ENCODE measurements at places on chromosomes 6 and 20.

DNA sequence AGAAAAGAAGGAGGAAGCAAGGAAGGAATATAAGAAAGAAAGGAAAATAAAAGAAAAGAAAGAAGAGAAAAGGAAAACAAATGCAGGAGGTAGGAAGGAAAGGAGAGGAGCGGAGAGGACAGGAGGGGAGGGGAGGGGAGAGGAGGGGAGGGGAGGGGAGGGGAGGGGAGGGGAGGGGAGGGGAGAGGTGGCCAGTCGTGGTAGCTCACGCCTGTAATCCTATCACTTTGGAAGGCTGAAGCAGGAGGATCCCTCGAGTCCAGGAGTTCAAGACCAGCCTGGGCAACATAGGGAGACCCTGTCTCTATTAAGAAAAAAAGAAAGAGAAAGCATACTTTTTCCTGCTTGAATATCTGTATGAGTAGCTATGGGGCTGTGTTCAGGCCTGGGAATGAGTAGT, 46.4 kb upstream of the GCM1 start:
- no peak for DNase-seq

GRCh38 chr6:46598215-46598614, 54.4 kb downstream of the CYP39A1 start:
- no peak for DNase-seq

- DNase-seq, result no peak
Observed at GRCh38 chr20:58084566-58084965, 143.9 kb downstream of the ANKRD60 start.

DNA sequence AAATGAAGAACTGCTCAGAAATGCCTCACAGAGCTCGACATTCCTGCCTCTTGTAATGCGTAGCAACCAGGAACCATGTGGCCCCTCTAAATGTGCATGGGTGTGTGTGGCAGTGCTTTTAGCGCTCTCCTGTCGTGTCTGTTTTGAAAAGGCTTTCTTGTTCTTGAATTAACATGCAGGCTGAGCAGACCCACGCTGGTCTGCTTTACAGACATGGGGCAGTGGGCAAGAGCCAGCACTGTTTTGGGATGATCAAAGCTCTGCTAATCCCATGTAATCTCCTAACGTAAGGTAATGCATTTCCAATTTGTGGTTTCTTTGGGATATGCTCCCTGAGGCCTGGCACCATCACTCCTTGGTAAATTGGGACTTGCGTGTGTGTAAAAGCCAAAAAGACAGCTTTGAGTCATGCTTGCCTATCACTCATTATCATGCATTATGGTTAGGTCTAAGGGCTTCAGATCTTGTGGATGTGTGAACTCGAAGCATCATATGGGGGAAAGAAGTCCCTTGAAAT, 11.8 kb downstream of the RIPOR2 start:
- no peak for DNase-seq

- no peak for DNase-seq
Observed at GRCh38 chr6:5099537-5099936, 14.4 kb downstream of the PPP1R3G start.

- no peak for DNase-seq
Observed at GRCh38 chr6:167093922-167094432, 28.9 kb upstream of the CCR6 start.

GRCh38 chr6:149895048-149895590, 2.8 kb downstream of the RAET1E start:
- DNase-seq, result peak; percentile 61

DNA sequence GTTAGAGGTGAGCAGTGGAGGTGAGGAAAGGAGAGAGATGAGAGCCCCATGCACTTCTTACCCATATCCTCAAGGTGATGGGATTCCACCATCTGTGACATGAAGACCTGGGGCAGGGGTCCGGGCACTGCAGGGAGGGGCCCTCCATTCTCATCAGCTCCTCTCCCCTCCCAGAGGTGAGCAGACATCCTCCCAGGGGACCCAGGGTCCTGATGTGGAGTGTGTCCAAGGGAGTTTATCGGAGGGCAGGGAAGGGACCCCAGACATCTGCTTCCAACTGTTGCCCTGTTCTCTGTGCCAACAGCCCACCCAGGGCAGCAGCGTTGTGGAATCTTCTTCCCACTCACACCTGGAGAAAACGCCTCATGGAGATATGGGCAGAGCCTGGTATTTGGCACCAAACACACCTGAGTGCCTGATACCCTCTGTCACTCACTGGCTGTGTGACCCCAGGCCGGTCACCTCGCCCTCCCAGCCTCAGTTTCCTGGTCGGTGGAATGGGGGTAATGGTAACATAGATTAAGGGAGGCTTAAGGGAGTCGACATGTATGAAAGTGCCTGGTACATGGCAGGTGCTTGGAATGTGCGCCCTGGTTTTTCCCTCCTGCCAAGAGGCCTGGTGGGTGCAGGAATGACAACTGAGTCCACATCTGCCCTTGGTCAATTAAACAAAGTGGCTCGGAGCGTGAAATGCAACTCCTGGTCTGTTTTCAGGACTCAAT, 227.9 kb downstream of the PREX1 start:
- no peak for DNase-seq

DNA sequence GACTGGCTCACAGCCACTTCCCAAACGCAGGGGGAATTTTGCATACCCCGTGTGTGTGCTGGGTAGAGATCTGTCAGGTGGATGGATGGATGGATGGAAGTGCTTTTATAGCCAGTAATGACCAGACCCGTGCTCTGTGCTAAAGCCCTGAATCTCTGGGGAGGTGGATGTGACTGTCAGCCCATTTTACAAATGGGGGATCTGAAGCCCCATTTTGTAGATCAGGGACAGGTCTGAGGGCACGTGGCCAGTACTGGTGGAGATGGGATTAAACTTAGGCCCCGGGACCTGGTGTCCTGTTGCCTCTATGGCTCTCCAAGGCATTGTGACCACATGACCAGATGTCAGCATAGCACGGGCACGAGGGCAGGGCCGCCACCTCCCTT, 38.2 kb upstream of the ZBP1 start:
- no peak for DNase-seq

DNA sequence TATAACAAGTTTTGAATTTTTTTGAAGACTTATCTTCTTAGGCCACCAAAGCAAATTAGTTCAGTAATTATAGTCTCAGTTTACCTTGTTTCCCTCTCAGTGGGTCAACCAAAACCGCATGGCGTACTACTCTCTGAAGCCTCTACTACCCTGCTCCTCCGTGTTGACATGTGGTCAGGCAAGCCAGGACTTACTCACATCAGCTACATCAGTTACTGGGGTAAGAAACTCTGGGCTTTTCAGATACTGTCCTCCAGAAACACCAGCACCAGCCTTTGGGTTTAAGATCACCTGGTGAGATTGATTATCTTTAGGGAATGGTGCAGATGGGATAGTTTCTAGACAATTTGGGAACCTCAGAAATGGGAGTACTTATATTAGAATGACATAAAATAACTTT, 55.1 kb downstream of the KCNQ5 start:
- DNase-seq, result no peak

DNA sequence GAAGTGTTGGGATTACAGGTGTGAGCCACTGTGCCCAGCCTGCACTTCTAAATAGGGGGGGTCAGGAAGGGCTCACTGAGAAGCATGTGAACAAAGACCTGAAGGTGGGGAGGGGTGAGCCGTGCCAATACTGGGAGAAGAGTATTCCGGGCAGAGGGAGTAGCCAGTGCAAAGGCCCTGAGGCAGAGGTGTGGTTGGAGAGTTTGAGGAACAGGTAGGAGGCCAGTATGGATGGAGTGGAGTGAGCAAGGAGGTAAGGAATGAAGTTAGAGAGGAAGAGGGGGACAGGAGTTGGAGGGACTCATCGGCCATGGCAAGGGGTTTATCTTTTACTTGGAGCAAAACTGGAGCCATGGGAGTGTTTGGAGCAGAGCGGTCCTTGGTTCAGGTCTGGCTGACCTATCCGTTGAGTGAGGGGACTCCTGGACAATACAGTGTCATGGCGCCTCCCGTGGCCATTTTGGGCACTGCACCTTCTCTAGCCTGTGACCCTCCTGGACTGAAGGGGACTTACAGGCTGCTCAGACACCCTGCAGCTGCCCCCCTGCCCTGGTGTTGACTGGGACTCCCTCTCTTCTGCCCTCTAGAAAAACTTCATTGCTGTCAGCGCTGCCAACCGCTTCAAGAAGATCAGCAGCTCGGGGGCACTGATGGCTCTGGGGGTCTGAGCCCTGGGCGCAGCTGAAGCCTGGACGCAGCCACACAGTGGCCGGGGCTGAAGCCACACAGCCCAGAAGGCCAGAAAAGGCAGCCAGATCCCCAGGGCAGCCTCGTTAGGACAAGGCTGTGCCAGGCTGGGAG, 12.1 kb downstream of the FOXS1 start:
- DNase-seq, result peak; percentile 83

- no peak for DNase-seq
Observed at GRCh38 chr6:30725713-30726505, 5.8 kb downstream of the TUBB start.

DNA sequence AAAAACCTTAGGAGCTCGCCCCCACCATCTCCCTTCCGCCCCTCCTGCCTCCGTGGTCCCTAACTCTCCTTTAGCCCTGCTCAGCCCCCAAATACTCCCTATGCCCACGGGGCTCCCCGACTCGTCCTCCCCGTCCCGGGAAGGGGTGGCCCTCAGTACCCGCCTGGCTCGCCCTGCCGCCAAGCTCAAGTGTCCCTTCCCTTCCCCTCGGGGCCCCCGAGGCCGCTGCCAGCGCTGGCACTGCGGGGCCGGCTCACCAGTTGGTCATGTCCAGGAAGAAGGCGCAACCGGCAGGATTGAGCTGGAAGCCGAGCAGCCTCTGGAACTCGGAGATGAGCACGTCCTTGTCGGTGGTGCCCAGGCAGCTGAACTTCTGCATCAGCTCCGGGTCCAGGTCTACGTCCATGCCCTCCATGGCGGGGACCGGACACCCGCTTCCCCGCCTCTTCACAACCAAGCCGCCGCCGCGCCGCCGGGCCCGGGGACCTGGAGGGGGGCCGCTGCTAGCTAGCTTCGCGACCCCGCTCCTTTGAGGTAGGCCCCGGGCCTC, 303 bp downstream of the ILRUN start:
- no peak for DNase-seq

GRCh38 chr6:157258878-157259277, 64.4 kb downstream of the TMEM242 start:
- DNase-seq, result no peak

DNA sequence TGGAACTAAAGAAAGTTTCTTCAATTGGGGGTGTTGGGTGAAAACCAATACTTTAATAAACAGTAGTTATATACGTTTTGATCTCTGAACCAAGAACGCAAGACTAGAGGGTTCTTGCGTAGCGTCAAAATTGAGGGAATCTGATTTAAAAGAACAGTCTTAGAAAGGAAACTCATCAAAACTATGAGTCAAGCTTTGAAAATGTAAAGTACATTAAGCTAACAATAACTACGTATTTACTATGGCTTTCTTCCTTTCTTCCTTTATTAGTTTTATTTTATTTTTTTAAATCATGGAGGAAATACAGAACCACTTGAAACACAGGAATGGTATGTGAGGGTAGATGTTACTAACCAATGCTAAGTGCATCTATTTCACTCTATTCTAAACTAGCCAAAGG, 287.0 kb upstream of the RSPO3 start:
- DNase-seq, result no peak

- DNase-seq, result no peak
Observed at GRCh38 chr6:79672631-79673111, 41.5 kb downstream of the SH3BGRL2 start.

DNA sequence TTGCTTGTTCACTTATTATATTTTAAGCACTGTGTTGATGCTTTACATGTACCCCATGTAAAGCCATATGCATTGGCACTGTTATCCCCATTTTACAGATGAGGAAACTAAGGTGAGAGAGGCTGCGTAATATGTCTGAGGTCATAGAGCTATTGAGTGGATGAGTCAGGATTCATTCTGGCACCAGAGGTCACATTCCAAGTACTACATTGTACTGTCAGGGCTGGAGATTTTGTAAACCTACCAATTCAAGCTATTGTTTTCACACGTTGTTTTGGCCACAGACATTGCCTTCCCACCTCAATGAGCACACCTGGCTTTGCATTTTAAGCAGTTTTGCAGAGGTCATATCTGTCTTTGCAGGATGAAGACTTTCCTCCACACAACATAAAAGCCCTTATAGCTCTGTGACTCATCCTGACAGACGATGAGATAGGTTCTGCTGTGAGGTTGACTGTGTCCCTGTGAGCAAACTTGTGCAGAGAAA, 33.2 kb downstream of the ANKS1A start:
- DNase-seq, result no peak

- no peak for DNase-seq
Observed at GRCh38 chr20:1241456-1241855, 15.6 kb downstream of the RAD21L1 start.

DNA sequence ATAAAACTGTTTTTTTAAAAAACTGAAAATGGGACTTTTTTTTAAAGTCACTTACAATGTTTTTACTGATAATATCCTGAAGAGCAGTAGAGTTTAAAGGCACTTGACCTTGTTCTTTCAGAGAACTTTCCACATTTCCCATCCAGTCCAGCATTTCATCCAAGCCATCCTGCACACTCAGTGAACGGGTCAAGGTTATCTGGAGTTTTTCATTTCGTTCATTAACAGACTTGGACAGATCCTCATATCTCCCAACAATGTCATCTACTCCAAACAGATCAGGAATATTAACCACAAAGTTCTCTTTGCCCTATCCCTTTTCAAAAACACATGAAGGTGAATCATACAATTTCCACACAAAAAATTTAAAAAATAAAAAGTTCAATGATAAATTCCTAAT, 69.1 kb downstream of the DST start:
- DNase-seq, result no peak

DNA sequence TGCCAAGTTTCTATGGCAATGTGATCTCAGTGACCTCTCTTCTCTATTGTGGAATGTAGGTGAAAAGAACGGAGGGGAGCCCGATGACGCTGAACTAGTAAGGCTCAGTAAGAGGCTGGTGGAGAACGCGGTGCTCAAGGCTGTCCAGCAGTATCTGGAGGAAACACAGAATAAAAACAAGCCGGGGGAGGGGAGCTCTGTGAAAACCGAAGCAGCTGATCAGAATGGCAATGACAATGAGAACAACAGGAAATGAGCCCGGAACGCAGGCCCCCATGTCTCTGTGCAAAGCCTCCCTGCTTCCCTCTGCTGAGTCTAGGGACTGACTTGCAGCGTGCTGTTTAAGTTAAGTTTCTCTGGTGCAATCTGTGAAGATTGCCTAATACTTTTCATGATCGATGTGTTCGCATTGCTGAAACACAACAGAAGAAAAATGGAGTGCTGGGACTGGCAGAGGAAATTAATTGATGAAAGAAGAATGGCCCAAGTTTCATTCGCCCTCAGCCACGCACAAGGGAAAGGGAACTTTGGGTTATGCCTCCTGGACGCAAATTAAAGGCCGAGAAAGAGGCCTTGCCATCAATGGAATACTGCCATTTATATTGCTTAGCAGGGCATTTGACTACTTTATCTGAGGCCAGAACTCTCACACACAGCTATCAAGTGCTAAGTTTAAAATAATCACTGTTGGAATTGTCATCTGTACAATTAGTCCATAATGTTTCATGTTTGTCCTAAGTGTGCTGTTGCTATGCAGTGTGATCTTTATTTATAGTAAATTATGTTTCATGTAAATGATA, 146.4 kb downstream of the AKAP7 start:
- no peak for DNase-seq

DNA sequence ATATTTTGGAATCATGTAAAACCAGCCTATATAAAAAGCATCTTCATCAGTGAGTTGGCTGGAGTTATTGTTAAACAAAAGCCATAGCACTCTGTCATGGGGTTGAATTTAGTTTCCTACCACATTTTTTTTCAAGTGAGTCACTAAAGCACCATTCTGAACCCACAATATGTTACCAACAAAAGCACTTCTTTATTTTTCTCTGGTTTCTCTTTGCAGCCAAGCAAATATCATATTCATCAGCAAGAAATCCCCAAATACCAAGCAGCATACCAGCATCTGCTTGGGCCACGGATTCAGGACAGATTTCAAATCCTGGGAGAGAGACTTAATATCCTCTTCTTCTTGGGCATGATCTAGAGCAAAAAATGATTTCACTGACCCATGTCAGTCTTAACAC, 441.4 kb downstream of the BCKDHB start:
- no peak for DNase-seq

Data from tibial nerve (tissue), 4 donors.